GOT3 (cell line): ENCODE measurements at places on chromosomes 2 and 18.

DNA sequence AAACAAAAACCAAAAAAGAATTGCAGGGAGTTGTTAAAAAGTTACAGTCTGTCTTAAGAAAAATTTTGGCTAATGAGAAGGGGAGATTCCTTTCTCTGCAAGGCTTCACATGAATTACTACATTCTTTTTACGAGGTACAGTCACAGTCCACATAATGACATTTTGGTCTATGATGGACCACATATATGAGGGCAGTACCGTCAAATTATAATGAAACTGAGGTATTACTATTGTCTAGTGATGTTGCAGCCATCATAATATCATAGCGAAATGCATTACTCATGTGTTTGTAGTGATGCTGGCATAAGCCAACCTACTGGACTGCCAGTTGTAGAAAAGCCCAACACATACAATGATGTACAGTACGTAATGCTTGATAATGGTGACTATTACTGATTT, 12.5 kb downstream of the SERPINB7 start:
- DNase-seq = no peak

DNA sequence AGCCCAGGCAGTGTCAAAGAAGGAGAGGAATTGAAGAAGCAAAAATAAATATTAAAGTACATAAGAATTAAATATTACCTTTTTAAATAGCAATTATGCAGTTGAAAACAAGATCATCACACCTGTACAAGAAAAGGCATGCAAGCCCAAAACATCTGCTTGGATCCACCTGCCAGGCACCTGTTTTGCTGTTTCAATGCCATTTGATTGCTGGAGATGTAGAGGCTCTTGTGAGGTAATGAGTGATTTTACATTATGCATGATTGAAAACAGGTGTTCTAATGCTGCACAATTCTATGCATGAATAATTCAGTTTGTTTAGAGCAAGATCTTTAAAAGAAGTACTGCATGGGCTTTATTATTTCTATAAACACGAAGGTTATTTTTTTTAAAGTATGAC, 700.6 kb upstream of the ZEB2 start:
- no peak for DNase-seq

DNA sequence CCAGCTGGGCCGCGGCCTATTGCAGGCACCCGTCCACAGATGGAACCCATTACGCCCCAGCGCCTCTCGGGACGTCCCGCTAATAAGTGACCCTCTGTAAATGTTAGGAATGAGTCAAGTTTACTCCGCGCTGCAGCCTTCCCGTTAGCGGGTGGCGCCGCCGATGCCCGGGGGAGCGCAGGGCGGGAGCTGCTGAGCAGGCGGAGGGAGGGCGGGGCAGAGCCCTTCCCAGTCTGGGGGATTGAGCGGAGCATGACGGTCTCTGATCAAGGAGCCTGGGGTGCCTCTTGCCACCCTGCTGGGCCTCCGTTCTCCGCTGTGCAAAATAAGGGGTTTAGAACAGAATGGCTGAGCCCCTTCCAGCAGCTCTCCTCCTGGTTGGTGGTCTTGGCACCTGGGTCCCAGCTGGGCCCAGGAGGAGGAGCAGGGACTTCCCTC, 10.5 kb downstream of the CROCC2 start:
- DNase-seq = peak; percentile 51

DNA sequence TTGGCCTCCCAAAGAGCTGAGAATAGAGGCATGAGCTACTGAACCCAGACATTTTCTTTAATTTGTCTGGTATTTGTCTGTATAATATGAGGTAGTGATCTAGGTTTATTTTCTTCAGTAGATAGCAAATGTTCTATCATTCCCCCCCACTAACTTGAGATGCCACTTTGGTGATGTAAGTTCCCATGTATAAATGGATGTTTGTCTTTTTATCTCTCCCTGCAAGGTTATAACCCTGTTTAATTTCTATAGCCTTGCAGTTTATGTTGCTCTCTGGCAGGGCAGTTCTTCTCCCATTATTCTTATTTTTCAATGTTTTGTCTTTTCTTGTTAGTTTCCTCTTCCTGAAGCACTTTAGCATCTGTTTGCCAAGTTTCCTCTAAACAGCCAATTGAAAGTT, 39.1 kb upstream of the MAP4K4 start:
- DNase-seq = no peak

- no peak for DNase-seq
Measured at GRCh38 chr2:88666576-88666975, 24.9 kb upstream of the RPIA start.

DNA sequence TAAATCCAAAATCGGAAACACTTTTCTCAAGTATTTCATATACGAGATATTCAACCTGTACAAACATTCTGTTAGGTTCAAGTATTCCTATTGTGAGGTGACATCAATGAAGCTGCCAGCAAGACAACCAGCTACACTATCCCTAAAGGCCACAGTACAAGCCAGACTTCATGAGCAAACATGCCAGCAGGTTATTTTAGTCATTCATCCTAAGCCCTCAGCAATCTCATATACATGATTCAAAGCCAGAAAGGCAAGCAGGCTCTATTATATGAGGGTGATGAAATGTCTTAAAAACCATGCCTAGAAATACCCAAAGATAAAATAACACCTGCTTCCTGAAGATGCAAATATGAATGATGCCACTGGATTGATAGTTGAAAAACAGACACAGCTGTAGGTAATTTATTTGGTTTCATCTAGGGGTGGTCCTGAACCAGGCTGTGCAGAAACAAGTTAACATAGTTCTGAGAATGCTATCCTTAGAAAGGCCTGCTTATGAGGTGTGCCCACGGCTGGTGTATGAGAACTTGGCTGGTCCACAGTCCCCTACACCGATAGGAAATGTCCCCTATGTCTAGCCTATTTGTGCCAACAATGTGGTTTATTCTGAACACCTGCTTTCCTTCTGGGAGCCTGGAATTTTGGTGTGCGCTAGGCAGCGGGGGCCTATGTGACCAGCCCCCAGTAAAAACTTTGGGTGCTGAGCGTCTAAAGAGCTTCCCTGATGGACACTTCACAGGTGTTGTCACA, 48.2 kb upstream of the KIDINS220 start:
- DNase-seq = no peak

DNA sequence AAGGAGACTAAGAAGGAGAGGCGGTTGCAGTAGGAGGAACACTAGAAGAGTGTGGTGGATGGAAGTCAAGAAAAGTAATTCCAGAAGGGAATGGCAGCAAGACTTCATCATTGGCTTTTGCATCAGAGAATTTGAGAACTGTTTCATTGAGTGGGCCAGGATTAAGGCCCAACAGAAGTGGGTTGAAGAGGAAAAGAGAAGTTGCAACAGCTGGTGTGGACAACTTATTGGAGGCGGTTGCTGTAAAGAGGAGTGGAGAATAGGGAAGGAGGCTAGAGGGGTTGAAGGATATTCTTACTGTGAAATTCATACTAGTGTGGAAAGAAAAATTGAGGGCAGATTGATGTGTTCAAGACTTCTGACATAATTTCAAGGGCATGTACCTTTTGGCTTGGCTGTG, 168.7 kb upstream of the FN1 start:
- no peak for DNase-seq

GRCh38 chr2:24836706-24837105, 43.5 kb downstream of the CENPO start:
- no peak for DNase-seq

GRCh38 chr2:223959688-223960087, 2.4 kb downstream of the MRPL44 start:
- DNase-seq = no peak

DNA sequence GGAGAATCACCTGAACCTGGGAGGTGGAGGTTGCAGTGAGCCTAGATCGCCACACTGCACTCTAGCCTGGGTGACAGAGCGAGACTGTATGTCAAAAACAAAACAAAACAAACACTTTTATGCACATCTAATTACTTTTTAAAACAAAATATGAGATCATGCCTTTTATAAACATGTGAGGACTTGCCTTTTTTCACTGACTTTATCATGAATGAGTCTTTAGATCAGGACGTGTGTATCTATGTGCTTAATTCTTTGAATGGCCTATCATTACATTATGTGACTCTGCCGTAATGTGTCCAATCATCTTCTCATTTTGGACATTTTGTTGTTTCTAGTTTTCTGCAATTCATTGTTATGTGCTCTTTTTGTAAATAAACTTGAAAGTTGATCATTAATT, 58.7 kb downstream of the FAM117B start:
- DNase-seq = no peak

DNA sequence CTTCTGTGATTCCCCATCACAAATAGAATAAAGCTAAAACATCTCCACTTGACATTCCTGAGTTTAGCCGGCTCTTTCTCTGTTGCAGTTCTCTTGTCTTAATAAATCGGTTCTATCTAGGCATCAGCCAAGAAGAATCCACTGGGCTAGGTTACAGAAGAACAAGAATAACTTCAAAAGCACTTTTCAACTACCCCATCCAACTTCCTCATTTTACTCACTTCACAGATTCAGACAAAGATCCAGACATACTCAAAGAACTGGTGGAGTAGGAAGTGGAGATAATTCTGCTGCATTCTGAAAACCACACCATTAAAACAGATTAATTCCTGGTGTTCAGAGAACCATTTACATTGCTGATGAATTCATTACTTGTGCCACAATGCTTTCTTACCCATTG, 9.6 kb upstream of the ALPK2 start:
- no peak for DNase-seq

- no peak for DNase-seq
Measured at GRCh38 chr2:237815637-237816036, 17.1 kb downstream of the RBM44 start.

- DNase-seq = no peak
Measured at GRCh38 chr2:132621131-132621875, 48.7 kb downstream of the LYPD1 start.

GRCh38 chr2:26577442-26578112, 63.6 kb downstream of the CIB4 start:
- DNase-seq = peak; percentile 13

DNA sequence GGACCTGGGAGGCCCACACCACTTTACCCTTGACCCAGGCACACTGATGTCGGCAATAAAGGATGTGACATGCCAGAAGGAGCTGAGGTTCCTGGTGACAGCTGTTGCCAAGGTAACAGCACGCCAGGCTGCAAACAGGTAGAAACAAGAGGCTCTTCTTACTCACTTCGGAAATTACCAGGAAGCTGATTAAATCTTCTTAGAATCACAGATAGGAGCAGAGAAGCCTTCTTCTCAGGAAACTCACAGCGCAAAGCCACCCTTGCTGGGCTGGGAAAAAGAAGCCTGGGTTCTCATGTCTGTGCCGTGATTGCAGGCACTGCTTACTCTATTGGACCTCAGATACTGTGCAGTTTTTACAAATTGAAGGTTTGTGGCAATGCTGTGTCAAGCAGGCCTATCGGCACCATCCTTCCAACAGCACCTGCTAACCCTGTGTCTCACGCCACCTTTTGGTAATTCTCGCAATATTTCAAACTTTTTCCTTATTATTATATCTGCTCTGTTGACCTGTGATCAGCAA, 61.0 kb upstream of the TAF1B start:
- DNase-seq = no peak

GRCh38 chr2:468648-469336, 180.9 kb upstream of the ALKAL2 start:
- DNase-seq = no peak

DNA sequence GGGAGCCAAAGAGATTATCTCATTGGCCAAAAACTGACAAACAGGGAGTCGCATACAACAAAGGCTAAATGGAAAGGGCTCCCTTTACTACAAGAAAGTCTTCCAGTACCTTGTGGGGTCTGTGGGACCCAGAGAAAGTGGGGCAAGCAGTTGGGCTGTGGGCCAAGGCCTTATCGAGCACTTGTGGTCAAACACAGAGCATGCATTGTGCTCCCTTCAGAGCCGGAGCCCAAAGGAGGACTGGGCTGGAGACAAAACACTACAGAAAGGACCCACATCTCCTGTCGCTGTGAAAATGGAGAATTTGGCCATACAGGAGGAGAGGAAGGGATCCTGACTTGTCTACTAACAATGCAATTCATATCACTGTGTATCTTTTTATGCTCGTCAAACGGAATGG, 37.1 kb upstream of the SLC1A4 start:
- no peak for DNase-seq

DNA sequence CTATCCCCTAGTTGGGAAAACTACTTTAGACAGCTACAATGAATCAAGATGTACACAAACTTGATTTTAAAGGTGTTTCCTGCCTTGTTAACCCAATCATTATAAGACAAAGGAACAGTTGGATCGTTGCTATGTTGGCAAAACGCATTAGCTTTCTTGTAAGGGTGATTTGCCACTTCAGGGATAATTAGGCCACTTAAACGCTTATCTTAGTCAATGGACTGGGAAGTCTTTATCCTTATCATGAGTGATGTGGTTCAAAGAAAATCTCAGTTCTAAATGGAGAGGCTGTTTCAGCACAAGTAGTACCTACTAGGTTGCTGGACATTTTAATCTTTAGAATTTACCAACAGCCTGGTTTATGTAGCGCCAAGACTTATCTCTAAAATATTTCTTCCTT, 406.1 kb upstream of the MEX3C start:
- DNase-seq = no peak

GRCh38 chr2:67318563-67318962, 78.6 kb upstream of the ETAA1 start:
- DNase-seq = no peak

DNA sequence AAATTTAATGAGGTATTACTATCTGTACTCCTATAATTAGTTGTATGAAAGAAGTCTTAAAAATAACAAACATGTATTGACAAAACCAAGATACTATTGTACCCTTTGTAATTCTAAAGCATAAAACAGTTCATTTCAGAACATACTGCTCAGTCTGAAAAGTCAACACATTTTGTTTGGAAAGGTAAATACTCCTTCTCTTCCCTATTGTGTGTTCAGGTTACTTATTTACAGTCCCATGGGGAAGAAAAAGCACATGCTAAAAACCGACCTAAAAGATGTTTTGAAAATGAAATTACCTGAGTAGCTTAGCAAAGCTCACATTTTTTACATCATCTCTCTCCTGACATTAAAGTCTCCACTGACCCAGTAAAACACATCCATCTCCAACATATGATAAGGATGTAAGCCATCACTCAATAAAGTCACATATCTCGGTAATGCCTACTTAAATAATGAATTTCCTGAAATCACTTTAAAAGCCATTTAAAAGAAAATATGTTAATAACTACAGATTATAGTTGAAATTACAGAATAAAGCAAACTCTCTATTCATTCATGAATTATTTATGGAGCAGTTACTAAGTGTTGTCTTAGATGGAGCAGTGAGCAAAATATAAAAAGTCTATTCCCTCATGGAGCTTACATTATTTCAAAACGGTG, 75.6 kb upstream of the FZD5 start:
- DNase-seq = no peak

DNA sequence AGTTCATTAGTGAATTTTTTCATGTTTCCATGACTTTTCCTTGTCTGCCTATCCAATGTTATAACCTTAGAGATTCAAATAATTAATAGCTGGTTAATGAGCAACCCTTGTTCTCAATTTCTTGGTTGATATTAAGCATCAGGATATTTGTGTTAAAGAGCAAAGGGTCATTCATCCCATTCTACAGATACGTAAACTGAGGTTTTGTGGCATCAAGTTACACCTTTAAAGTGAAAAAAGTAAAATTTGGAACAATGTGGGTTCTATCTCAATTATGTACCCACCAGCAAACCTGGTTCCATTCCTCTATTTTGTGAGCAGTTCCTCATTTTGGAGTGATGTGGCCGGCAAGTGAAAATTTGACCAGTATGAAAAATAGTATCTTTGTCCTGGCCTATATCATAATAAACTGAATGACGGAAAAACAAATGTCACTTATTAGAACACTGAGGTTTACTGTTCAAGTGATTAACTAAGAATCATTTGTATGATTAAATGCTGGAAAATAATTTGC, 220.5 kb upstream of the ATP5MC3 start:
- DNase-seq = no peak
